ENCODE measurements at places on chromosomes 1 and 21. TPM values are rescaled to one million over a fixed set of nuclear protein-coding genes. Genes with fewer than 3 reads are reported as not detected.

CR1 gene
- total RNA-seq = 0.14 TPM

MFSD2A gene
- 135 TPM for total RNA-seq

GRCh38 chr1:239844833-239845232, 246.8 kb upstream of the FMN2 start:
- H3K4me1 ChIP-seq = no peaks in the 10 kb centered on the region
- no peak overlapping the region for H3K27ac ChIP-seq
- no peaks in the 10 kb centered on the region for H3K27me3 ChIP-seq
- no peak for DNase-seq
- H3K36me3 ChIP-seq = no peaks in the 10 kb centered on the region

DNA sequence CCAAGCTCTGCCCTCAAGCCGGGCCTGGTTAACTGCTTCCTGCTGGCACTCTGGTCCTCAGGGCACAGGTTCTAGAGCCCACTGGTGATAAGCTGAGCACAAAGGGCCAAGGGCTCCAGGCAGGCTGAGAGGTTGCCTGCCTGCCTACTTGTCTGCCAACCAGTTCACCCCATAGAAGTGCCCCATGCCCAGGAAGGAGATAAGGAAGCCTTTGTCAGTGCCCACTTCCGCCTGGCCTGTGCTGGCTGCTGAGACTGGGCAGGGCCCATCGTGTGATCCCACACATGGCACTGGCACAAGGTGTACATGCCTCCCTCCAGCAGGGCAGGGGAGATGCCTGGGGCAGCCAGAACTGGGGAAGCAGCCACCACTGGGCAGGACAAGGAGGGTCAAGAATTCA, 24.1 kb downstream of the SLC9A1 start:
- no peak for DNase-seq
- no peak overlapping the region for H3K4me3 ChIP-seq

- DNase-seq = no peak
- no peaks in the 10 kb centered on the region for H3K36me3 ChIP-seq
- no peaks in the 10 kb centered on the region for H3K4me1 ChIP-seq
- no peaks in the 10 kb centered on the region for H3K27me3 ChIP-seq
- no peak overlapping the region for H3K4me3 ChIP-seq
These were observed 18.8 kb downstream of the NEK7 start for GRCh38 chr1:198175423-198176170.

LCE1A gene
- 3.4 TPM for total RNA-seq

B3GALT2 gene
- total RNA-seq = 5.2 TPM

DARS2 gene
- total RNA-seq = 11.3 TPM

SLC16A4 gene
- total RNA-seq = 1.7 TPM

- H3K36me3 ChIP-seq = no peaks in the 10 kb centered on the region
- H3K27me3 ChIP-seq = no peaks in the 10 kb centered on the region
- no peak overlapping the region for H3K27ac ChIP-seq
- H3K4me3 ChIP-seq = no peak overlapping the region
- DNase-seq = no peak
These were observed 4.3 kb upstream of the ZBTB7B start for GRCh38 chr1:154998201-154998780.

DNA sequence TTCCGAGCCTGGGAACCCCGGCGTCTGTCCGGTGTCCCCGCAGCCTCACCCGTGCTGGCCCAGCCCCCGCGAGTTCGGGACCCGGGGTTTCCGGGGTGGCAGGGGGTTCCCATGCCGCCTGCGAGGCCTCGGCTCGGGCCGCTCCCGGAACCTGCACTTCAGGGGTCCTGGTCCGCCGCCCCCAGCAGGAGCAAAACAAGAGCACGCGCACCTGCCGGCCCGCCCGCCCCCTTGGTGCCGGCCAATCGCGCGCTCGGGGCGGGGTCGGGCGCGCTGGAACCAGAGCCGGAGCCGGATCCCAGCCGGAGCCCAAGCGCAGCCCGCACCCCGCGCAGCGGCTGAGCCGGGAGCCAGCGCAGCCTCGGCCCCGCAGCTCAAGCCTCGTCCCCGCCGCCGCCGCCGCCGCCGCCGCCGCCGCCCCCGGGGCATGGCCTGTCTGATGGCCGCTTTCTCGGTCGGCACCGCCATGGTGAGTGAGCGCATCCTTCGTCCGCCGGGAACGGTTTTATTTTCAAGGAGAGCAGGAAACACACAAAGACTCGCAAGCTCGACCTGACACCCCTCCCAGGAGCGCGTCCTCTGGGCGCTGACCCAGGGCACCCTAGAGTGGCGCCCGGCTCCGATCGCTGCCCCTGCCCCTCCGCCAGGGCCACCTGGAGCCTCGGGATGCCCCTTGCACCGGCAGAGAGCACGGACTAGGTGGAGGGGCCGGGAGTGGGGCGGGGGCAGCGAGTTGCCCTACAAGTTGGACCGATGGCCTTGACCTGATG, at the start of gene ABCG1:
Gene ABCG1 (plus strand): TSS at position 305 of the 770 bp plus-strand sequence. CDS start 123 bp downstream, at position 428.
- no peaks in the 10 kb centered on the region for H3K27me3 ChIP-seq
- H3K4me3 ChIP-seq = peak within 1 kb of the TSS; percentile 74
- peak; percentile 67 for DNase-seq
- peak within 1 kb of the TSS; percentile 69 for H3K27ac ChIP-seq

CLCA2 gene
- total RNA-seq = 2.7 TPM

DNA sequence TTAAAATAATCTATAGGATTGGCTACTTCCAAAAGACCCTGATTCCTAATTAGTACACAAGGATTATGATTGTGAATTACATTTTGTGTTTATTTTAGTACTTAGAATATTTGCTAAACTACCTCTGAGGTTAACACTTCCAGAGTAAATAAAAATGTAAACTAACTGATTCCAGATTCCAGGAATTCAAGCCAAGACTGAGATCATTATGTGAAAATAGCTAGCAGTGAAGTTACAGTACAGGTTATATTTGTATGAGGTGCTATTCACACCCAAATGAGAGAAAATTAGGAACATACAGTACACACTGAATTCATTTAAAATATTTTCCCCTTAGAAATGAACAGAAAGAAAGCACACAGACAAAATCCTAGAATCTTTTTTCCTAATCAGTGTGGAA, 28.8 kb downstream of the TTLL7 start:
- no peak overlapping the region for H3K27ac ChIP-seq
- no peaks in the 10 kb centered on the region for H3K36me3 ChIP-seq
- DNase-seq = no peak
- no peaks in the 10 kb centered on the region for H3K4me1 ChIP-seq
- no peak overlapping the region for H3K4me3 ChIP-seq

DNA sequence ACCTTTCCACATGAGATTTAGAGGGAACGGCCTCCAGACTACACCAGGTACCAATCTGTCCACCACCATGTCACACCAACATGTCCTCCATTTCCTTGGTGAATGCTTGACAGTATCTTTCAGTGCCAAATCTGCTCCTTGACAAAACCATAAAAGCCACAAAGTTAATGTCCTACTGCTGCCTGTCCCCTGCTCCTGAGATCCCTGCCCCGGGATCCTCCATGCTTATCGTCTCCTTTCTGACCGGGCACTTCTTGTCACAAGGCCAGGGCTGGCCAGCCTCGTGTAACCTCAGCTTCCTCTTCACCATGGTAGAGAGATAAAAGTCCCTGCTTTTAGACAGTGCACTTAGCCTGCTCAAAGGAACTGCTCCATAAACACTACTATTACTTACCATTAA, 136.2 kb downstream of the NAV1 start:
- no peaks in the 10 kb centered on the region for H3K36me3 ChIP-seq
- DNase-seq = no peak
- no peaks in the 10 kb centered on the region for H3K27me3 ChIP-seq
- H3K27ac ChIP-seq = no peak overlapping the region

COL9A2 gene
- 16.1 TPM for total RNA-seq

GOLT1A gene
- 3.0 TPM for total RNA-seq

DNA sequence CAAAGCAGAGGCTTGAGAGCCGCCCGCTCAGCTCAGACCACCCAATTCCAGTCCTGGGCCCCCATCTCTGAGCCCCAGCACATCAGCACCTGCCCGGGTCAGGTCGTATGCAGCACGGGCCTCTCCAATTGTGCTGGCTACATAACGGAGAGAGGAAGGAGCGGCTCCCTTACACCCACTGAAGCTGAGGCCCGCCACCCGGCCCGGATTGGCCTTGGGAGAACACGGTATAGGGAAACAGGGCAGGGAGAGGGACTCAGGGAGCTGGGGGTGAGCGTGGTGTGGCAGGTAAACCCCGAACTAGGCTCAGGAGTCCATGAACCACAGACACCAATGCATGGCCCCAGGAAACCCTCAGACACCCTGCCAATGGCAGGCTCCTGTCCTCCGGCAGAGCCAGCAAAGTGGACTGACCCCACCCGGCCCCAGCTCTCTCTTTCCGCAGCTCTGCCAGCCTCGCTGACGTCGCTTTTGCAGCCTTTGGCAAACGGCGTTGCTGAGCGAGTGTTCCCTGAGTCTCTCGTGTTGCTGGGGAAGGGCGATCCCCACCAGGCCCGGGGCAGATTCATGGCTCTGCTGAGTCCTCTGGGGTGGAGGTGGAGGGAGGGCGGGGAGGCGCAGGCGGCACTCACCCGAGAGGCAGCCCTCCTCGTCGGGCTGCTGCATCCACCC, 16.5 kb downstream of the MEGF6 start:
- H3K27ac ChIP-seq = no peak overlapping the region
- H3K4me3 ChIP-seq = no peak overlapping the region
- DNase-seq = no peak

GRCh38 chr1:6028042-6028850, 17.4 kb upstream of the KCNAB2 start:
- H3K27me3 ChIP-seq = no peaks in the 10 kb centered on the region
- no peak for DNase-seq
- no peaks in the 10 kb centered on the region for H3K4me1 ChIP-seq

- H3K4me3 ChIP-seq = no peak overlapping the region
- DNase-seq = no peak
- H3K27ac ChIP-seq = no peak overlapping the region
- H3K4me1 ChIP-seq = no peaks in the 10 kb centered on the region
- no peaks in the 10 kb centered on the region for H3K36me3 ChIP-seq
These were observed 28.6 kb upstream of the NEK2 start for GRCh38 chr1:211703812-211704537.

DNA sequence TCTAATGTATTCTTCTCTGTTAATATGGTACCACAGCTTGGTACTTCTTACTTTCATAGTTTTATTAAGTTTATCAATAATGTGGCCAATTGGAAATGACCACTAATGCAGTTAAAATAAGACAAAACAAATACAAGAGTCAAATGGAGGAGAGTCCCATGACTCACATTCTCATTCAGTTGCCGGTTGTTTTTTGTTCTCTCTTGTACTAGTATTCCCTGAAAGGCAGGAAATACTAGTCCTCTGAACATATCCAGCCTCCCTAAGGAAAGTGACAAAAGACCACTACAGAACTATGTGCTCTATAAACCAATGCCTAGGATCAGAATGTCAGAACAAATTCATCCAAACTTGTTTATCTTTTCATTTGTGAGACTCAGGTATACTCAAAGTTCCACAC, 165.2 kb upstream of the SAMSN1 start:
- H3K27ac ChIP-seq = no peak overlapping the region
- H3K4me3 ChIP-seq = no peak overlapping the region
- DNase-seq = no peak
- no peaks in the 10 kb centered on the region for H3K36me3 ChIP-seq
- no peaks in the 10 kb centered on the region for H3K4me1 ChIP-seq

GRCh38 chr1:181140398-181140797, 51.9 kb downstream of the IER5 start:
- DNase-seq = no peak
- no peaks in the 10 kb centered on the region for H3K27me3 ChIP-seq
- H3K4me1 ChIP-seq = no peaks in the 10 kb centered on the region
- H3K27ac ChIP-seq = no peak overlapping the region
- H3K4me3 ChIP-seq = no peak overlapping the region
- no peaks in the 10 kb centered on the region for H3K36me3 ChIP-seq

DNA sequence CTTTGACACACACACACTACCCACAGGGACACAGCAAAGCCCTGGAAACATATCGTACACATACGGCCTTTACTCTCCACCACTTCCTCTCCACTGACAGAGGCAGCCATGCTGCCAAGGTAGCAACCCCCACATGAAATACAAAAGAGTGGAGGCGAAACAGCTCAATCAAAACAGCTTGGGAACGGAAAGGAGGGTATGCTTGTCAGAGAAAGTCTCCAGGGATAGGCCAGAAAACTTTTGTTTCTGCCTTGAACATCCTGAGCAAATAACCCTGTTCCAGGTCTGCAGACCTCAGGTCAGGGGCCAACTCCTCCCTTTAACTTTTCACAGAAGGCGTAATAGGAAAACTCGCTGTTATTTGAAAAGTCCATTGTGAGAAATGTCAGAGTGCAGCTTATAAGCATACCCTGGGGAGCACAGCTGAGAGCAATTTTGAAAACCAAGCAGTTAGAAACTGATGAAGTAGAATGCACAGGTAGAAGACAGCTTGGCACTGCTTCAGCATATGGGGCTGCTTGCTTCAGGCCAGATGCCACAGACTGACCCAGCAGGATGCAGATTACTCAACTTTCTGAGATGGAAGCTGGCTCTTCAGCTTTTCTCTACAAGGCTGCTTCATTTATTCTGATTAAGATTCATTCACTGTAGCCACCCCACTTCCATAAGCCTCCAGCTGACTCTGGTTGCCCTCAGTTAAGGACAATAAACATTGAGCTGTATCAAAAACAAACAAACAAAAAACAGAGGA, 18.0 kb downstream of the KIAA0319L start:
- no peak overlapping the region for H3K27ac ChIP-seq
- no peaks in the 10 kb centered on the region for H3K4me1 ChIP-seq
- H3K4me3 ChIP-seq = no peak overlapping the region
- no peaks in the 10 kb centered on the region for H3K36me3 ChIP-seq
- no peak for DNase-seq

DNA sequence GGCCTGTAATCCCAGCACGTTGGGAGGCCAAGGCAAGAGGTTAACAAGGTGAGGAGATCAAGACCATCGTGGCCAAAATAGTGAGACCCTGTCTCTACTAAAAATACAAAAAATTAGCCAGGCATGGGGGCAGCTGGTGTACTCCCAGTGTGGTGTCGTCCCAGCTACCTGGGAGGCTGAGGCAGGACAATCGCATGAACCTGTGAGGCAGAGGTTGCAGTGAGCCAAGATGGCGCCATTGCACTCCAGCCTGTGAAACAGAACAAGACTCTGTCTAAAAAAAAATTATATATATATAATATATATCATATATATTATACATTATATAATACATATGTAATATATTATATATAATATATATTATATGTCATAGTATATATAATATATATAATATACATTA, 249.2 kb upstream of the TPTE start:
- no peak overlapping the region for H3K27ac ChIP-seq
- H3K27me3 ChIP-seq = no peaks in the 10 kb centered on the region
- no peaks in the 10 kb centered on the region for H3K4me1 ChIP-seq
- DNase-seq = no peak
- no peaks in the 10 kb centered on the region for H3K36me3 ChIP-seq
- no peak overlapping the region for H3K4me3 ChIP-seq

GRCh38 chr1:39671793-39672550, at the start of gene NT5C1A:
NT5C1A (minus strand) TSS chr1:39672107; CDS start chr1:39672038, 69 bp downstream.
- no peaks in the 10 kb centered on the region for H3K36me3 ChIP-seq
- H3K27ac ChIP-seq = no peak within 1 kb of the TSS
- DNase-seq = no peak
- H3K27me3 ChIP-seq = no peaks in the 10 kb centered on the region
- peak within 1 kb of the TSS; percentile 30 for H3K4me3 ChIP-seq
- H3K4me1 ChIP-seq = peaks cover 4% of the 10 kb centered on the region

DNA sequence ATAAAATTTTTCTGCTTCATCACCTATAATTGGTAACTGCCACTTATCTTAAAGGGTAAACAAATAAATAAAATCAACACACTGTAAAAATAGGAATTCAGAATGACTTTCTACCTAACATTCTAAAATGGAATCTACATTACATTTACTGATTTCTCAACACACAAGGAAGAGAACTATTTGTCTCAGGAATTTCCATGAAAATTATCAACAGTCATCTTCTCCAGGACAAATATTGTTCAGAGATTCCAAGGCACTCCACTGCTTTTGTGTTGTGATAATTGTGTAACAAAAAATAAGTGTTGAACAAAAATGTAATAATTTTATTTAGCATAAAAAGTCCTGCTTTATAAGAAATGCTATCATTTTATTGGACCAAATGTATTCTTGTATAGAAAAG, 7.3 kb downstream of the ODF2L start:
- no peaks in the 10 kb centered on the region for H3K27me3 ChIP-seq
- H3K4me3 ChIP-seq = no peak overlapping the region
- no peak overlapping the region for H3K27ac ChIP-seq
- DNase-seq = no peak
